Left cardiac atrium (tissue), 4 donors: ENCODE measurements at places on chromosomes 2 and 18. TPM values are rescaled to one million over a fixed set of nuclear protein-coding genes. Genes with fewer than 3 reads are reported as not detected.

Gene ACTR2
- 145 TPM for total RNA-seq

- DNase-seq: no peak
Measured at GRCh38 chr2:33605056-33605455, 6.0 kb upstream of the FAM98A start.

- peak; percentile 71 for DNase-seq
Measured at GRCh38 chr2:172556284-172557033, 569 bp downstream of the PDK1 start.

DNA sequence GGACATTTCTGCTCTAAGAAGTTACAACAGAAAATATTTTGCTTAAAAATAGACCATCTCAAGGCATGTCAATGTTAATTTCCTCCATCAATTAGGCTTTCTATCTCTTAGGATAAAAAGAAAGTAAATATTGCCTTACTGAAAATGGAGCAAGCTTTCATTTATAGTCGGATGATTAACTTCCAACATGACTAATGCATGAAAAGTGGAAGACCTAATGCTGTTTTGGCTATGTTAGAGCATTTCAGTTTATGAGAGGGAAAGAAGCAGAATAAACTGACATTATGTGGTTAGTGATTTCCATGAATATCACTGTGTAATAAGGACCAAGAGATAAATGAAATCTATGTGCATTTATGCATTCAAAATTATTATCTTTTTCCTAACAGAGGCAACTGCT, 475.2 kb upstream of the UBE2E3 start:
- DNase-seq: no peak

GRCh38 chr2:113209011-113209645, 35.4 kb downstream of the PSD4 start:
- DNase-seq: no peak

- DNase-seq: peak; percentile 49
Measured at GRCh38 chr2:217652761-217653639, 349.8 kb downstream of the TNS1 start.

- peak; percentile 88 for DNase-seq
Measured at GRCh38 chr18:12307701-12308385, at the start of gene TUBB6. TUBB6 (plus strand) TSS chr18:12308241; CDS start chr18:12308293, 52 bp downstream.

GRCh38 chr2:70894765-70895164, 40.9 kb upstream of the ATP6V1B1 start:
- no peak for DNase-seq

GRCh38 chr2:113677330-113677729, 50.3 kb downstream of the RABL2A start:
- no peak for DNase-seq

GRCh38 chr18:46497129-46497528, 159.9 kb downstream of the LOXHD1 start:
- no peak for DNase-seq

GRCh38 chr2:208407667-208408066, 1.1 kb downstream of the PTH2R start:
- DNase-seq: no peak
